HS-27A (cell line): ENCODE measurements at places on chromosomes 5 and 9.

DNA sequence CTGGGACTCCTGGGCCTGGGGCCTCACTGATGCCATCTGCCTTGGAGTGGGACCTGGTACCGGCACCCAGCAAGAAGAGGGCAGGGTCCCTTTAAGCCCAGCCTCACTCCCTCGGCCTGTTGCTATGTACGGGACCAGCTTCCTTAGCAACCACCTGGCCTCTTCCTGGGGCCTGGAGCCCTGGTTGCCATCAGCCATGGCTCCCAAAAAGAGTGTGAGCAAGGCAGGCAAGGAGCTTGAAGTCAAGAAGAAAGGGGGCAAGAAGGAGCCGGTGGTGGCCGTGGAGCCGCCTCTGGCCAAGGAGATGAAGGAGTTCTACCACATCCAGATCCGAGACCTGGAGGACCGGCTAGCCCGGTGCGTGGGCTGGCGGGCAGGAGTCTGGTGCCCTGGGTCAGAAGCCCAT lies at the start of gene CFAP157:
Gene CFAP157 (plus strand): TSS at position 153 of the 406 bp plus-strand sequence. CDS start 44 bp downstream, at position 197.
- DNase-seq, result no peak

DNA sequence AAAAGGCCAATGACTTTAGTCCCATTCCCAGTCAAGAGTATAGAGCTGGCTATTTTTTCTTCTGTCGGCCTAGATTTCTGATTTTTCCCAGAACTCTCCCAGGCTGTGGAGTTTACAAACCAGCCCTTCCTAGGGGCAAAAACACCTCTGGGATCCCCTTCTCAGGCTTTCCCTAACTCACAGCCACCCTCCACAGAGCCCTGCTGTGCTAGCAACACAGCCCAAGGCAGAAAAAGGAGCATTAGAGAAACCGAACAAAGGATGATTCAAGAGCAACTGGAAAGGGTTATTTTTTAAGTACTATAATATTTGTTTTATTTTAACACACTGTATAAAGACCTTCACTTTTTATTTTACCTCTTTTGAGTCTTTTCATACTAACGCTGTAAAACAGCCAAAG lies 234.8 kb downstream of the GLIS3 start:
- DNase-seq, result no peak

DNA sequence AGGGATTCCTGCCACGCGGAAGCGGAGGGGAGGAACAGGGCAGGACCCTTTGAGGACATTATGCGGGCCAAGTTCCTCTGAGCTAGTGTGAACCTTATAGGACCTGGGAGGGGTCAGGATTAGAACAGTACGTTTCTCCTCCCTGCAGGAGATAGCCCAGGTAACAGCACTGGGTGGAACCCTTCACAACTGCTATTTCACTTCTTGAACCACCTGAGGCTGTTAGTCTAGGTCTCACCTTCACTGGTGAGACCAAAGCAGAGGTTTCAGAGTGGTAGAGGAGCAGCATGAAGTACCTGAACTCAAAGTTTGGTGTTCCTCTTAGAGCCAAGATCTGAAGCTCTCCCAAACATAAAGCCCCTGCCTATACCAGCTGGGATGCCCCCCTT lies 832 bp downstream of the EIF4EBP3 start:
- no peak for DNase-seq

GRCh38 chr5:150024346-150024984 lies 23.9 kb downstream of the HMGXB3 start:
- DNase-seq, result no peak

DNA sequence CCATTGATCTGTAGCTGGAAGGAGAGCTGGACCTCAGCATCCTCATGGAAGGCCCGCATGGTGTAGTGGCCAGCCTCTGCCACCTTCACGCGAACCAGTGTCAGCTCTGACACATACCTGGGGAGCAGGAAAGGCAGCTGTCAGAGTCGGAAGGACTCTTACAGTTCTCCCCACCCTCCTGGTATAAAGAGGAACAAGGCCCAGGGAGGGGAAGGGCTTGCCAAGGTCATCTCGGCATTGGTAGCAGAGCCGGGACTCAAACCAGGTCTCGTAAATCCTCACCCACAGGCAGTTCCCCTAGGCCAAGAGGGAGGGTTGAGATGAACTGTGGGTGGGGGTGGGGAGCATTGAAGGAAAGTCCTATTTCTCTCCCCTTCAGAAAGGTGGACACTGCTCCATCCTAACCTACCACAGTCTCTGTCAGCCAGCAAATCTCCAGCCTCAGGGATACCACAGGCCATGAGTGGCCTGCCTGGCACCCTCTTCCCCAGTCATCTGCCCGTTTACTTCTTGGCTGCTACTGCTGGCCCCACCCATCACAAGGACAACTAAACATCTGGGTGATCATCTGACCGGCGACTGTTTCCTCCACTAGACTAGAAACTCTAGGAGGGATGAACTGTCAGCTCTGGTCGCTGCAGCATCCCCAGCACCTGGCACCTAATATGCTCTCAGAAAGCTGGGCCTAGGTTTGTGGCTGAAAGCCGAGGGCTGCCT lies 23.5 kb downstream of the PDGFRB start:
- DNase-seq, result no peak

DNA sequence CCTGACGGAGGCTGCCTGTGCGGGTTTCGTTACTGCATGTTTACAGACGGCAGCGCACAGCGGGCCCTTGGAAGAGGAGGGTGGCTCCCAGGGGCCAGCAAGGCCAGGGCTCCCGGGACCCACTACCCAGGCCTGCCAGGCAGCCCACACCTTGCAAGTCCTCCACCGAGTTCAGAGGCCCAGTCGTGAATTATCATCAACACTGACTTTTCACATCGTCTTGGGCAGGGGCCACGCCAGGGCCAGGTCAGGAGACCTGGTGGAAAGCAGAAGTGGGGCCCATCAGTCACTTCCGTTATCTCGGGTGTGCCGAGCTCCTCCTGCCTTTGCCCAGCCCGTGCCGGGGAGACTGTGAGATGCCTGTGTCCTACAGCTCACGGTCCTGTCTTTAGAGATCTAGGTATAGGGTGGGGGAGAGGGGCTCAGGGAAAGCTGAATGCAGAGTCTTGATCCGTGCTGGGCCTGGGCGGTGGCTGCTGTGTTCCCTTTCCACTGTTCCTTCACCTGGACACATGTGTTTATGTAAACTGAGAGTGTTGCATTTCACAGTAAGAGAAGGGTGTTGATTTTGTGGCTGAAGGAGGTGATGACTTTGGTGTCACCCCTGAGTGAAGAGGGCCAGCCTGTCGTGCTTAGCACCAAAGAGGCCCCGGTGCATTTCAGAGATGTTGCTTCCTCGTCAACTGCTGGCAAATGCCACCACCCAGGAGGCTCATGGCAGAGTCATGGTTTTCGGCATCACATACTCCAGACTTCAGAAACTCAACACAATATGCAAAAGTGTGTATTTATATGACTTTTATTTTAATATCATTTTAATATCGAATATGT lies 175.2 kb downstream of the GAPVD1 start:
- no peak for DNase-seq

GRCh38 chr5:52864371-52864770 lies 76.7 kb downstream of the ITGA1 start:
- DNase-seq, result no peak

DNA sequence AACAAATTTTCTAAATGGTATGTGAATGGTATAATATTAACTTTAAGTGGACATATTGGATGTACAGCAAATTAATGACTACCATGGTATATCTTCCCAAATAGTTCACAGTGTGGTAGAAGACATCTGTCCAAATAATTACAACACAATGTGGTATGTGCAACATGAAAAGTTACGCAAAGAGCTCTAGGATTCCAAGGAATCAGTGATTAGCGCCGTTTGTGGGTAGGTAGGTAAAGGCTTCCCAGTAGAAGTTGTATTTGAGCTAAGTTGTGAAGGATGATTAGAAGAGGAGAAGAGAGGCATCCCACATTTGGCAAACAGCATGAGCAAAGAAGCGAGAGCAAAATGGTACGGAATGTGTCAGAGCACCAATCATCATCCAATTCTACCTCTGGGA lies 14.3 kb upstream of the KLF9 start:
- no peak for DNase-seq

DNA sequence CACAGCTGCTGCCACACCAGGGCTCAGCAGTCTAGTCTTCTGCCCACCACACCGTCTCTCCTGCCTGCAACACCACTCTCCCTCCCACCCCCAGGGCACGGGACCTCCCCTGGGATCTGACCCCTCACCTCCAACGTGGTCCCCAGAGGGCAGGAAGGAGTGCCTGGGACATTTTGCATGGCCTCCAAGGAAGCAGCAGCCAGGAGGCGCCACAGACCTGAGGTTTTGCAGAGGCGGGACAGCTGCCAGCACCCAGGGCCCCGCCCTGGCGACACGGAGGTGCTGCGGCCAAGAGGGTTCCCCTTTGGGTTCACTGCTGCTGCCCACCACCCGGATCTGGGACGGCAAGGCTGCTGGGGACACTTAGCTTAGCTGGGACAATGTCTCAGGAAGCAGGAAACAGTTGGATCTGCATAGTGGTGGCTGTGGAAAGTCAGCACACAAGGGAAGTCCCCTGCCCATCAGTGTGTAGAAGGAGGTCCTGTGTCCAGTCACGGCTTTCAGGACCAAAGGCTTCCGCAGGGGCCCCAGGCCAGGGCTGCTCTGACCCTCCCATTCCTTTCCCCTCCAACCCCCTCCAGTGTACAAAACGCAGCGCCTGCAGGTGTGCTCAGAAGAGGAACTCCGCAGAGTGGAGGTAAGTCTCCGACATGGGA lies 13.8 kb downstream of the PROP1 start:
- DNase-seq, result no peak

GRCh38 chr5:132002757-132003156 lies 8.7 kb downstream of the ACSL6 start:
- DNase-seq, result no peak

GRCh38 chr9:83574482-83574881 lies 36.3 kb upstream of the FRMD3 start:
- DNase-seq, result no peak

DNA sequence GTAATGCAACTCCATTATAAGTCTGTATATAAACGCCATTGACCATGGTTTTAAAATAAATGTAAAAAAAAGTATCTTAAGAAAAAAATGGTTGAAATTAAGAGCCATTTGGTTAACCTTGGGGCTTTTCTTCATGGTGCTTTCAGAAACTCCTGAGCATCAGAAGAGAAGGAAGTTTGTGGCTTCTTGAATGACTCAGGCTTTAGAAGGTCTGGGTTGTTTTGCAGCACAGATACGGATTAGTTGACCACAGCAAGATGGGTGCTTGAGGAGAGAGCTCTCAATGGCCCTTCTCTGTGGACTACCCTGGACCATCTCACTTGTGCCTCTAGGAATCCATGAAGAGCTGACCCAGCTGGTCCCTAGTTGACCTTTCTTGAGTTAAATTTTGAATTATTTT lies 189.5 kb downstream of the TMEM38B start:
- no peak for DNase-seq

DNA sequence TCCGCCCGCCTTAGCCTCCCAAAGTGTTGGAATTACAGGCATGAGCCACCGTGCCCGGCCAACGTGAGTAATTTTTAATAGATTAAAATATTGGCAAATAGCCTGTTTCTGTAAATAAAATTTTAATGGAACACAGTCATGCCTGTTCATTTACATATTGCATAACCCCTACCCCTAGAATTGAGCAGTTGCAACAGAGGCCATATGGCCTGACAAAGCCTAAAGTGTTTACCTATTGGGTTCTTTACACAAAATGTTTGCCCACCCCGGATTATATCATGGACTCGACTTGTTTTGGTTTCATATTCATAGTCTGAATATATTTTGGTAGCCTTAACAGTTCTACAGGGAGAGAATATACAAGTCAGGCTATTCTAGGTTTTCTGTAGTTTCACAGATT lies 5.3 kb downstream of the NSA2 start:
- no peak for DNase-seq

- DNase-seq, result no peak
Measured at GRCh38 chr5:76720988-76721569, 5.2 kb downstream of the F2R start.

DNA sequence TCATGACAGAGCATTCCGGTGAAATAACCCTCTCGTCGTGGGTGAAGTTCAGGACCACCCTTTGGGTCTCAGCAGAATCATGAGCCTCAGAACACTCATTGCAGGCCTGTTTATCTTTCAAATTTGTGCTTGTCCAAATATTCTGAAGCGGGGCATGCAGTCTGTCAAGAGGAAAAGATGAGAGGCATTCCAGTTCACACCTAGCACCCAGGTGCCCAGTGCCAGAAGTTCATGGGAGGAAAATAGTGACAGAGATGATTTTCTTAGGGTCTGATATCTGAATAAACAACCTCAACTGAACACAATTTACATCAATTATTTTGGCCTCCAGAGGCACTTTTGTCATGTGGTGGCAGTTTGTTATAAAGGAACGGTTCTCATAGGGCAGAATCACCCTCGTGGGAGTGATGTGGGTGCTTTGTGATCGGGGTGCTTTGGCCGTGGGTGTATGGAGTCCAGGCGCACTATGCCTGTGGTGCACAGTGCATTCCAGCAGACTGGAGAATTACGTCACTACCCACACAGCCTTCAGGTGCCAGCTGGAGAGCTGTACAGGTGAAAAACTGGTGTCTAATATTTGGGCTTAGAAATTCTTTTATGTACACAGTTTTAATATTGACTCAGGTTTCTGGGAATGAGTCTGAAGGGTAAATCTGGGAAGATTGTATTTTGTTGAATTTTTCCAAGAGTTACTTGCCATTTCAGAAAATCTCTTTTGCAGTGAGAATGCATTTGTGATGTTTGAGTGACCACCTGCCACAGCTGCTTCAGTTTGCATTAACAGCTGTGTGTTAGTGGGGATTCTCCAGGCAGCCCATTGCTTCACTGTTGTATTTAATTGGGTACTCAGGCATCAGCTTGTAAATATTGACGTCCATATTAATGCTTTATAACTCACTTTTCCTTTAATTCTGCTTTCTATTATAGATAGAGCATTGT lies 289.3 kb downstream of the FANCC start:
- DNase-seq, result no peak

GRCh38 chr5:11385251-11385900 lies 518.9 kb downstream of the CTNND2 start:
- no peak for DNase-seq

- no peak for DNase-seq
Measured at GRCh38 chr5:125064621-125065438, 318.4 kb upstream of the ZNF608 start.

GRCh38 chr9:25381141-25381540 lies 297.1 kb downstream of the TUSC1 start:
- no peak for DNase-seq

DNA sequence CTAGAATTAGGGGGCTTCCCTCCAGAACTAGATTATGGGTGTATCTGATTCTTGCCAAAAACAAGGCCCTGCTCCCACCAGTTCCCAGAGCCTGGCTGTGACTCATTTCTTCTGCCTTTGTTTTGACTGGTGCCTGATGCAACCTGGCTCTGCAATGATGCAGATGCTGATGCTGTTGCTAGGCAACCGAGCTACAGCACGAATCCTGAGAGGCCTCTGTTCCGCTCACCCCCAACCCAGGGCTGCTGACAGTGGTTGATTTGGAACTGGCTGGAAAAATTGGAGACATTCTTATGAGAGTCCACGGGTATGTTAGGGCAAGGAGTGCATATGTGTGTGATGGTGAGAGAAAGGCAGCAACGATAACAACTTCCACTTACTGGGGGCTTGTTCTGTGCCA lies 100.3 kb downstream of the NSG2 start:
- no peak for DNase-seq

GRCh38 chr5:39209924-39210323 lies 9.4 kb downstream of the FYB1 start:
- no peak for DNase-seq
